Right ventricle myocardium superior (tissue), 1 donor: ENCODE measurements at places on chromosomes 11 and 22. TPM values are rescaled to one million over a fixed set of nuclear protein-coding genes. Genes with fewer than 3 reads are reported as not detected.

RELT gene
- total RNA-seq = 1.3 TPM

- DNase-seq = no peak
Measured at GRCh38 chr11:2090172-2091111, 48.7 kb downstream of the IGF2 start.

RAG2 gene
- total RNA-seq = not detected

DNA sequence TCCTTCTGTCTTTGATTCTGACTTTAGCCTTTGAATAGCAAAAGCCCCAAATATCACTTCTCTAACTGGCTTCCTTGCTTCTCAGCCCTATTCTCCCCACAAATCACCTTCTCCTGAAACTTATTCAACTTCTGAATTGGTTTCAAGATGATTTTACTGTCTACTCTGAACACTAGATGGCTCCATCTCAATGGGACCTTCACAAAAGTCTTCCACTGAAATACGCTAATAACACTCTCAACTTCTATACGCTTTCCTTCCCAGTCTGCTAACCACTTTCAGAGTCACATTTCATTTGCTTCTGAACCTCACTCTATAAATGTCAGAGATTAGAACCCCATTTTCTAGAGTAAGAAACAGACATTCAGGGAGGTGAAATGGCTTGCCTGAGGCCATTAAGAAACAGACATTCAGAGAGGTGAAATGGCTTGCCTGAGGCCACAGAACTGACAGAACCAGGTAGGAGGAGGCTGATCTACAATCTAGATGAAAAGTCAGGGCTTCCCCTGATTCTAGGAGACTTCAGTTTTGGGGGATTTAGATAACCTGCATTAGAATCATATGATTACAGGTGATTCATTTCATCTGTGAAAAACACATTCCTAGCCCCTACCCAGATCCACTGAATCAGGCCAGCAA lies 20.6 kb downstream of the MORC2 start:
- no peak for DNase-seq

DNA sequence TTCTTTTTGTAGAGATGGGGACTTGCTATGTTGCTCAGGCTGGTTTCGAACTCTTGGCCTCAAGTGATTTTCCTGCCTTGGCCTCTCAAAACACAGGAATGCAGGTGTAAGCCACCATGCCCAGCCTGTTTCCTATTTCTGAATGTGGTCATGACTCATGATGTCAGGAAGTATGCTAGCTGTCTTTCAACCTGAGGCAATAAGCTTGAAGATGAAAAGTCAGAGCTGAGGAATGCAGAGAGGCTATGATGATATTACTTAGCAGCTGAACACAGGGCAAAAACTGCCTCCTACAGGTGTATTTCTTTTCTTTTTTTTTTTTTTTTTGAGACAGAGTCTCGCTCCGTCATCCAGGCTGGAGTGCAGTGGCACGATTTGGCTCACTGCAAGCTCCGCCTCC lies 9.0 kb upstream of the NUCB2 start:
- DNase-seq = no peak
